ENCODE measurements at places on chromosomes 1 and 21.
A peak's percentile ranks its signal among the peaks of the same experiment; 100 is the strongest.

- no peak for DNase-seq
Measured at GRCh38 chr1:121546830-121547591, 362.2 kb downstream of the SRGAP2C start.

- DNase-seq = no peak
Measured at GRCh38 chr1:214842856-214843255, 239.7 kb upstream of the KCNK2 start.

GRCh38 chr21:45611939-45612664 is 31.4 kb upstream of the PCBP3 start:
- DNase-seq = no peak

GRCh38 chr21:28138272-28138671 is 854.4 kb downstream of the LTN1 start:
- DNase-seq = no peak

DNA sequence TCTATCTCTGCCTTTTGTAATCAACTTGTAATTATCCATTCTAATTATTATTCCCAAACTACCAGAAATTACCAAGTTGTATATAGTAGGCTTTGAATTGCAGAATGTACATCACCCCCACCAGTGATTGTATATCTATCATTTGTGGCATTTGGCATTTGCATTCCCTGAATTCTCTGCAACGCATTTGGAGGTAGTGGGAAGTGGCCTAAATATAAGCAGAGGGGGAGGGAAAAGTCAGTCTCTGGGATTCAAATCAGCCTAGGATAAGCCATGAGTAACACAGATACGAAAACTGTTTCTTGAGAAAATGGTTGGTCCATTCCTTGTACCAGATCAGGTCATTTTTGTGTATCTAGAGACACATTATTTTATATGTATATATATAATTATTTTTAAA is 20.7 kb downstream of the DDX20 start:
- DNase-seq = no peak

DNA sequence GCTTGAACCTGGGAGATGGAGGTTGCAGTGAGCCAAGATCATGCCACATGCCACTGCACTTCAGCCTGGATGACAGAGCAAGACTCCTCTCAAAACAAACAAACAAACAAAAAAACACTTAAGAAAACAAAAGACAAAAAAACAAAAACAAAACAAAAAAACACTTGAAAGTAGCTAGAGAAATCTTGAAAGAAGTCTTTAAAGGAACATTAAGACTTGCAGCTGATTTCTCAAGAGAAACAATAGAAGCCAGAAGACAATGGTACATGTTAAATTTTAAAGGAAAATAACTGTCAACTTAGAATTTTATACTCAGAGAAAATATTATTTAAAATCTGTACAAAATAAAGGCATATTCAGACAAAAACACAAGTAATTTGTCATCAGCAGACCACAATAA is 71.3 kb downstream of the HLX start:
- DNase-seq = no peak

DNA sequence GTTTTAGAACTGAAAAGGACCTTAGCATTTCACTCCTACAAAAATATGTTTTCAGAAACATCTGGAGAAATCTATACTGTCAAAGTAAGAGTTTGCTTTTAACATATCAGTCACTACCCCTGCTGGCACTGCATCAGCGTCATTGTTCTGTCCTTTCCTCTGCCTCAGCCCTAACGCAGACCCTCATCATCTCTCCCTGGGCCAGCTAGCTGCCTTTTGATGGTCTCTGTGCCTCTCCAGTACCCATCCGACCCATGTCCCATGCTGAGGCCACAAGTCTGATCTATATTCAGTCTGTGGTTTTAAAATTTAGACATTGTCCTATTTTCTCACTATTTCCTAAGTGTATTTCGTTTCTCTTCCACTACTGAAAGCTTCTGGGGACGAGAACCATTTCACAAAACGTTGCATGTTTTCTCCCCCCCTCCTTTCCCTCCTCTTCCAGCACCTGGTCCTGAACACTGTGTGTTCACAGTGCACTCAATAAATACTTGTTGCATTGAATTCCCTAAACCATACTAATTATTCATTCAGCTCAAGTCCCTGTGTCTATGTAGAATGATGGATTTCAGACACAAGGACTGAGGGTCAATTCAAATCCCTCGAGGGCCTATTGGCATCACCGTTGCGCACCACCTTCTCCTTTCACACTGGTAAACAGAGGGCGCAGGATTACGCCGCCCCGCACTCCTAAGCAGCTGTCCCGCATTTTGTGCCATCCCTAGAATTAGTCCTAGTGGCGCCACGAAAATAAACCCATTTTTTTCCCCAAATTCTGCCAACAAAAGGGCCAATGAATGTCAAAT is 53.4 kb downstream of the CD2 start:
- DNase-seq = no peak

DNA sequence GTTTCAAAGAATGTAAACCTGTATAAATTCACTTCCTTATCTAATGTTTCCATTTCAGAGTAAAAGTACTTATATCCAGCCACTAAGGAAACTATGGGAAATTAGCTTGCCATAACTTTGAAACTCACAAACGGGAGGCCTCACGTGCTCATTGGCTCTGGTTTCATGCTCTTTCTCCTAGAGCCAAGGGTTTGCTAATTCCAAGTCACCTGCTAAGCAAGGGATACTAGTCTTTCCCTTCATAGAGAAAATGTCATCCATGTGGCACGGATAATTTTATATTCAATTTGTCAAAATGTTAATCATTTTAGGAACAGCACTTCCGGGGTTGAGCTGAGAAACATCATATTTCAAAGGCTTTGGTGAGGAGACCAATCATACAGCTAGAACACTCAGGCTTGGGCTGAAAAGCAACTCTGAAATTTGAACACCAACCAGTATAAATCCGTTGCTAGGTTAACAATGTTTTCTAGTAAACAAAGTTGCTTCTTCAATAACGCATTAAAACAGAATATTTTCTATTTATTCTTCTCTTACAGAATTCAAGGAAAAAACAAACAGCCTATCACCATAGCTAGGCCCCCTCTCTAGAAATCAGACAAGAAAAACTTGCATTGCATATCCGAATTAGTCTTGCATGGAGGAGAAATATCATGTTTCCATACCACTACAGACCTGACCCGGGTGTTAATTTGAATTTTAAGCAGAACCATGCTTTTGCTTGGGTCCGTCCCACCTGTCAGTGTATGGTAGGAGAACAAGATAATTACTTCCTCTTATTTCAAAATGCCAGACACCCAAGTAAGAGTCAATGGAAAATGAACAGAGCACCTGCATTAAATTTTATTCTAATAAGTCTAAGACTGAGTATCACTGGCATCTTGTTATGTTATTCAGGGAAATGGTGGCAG is 196.1 kb upstream of the ESRRG start:
- DNase-seq = no peak

- DNase-seq = peak; percentile 69
Measured at GRCh38 chr1:23554481-23555269, 4.6 kb downstream of the ID3 start.

DNA sequence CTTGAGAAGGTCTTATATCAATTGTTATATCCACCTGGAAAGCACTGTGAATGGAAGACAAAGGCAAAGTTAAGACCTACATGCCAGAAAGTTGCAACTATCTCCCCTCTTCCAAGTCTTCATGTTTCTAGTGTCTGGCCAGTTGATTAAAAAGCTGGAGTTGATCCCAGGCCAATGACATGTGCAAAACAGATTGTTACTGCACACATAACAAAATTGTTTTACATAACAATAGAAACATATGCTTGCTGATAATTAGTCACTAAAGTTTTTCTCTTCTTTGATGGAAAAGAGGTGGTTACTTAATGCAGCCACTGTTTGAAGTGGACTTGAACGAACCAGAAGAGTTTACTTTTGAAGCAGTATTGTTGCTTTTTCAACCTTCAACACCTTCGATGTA is 158.2 kb downstream of the TGFBR3 start:
- DNase-seq = no peak

Data from activated T-helper 1 cell treated with anti-CD3 and anti-CD28 coated beads, Interleukin-2, amount 50 U/mL, for 16 hours (primary cell).